WERI-Rb-1 (cell line): ENCODE measurements at places on chromosomes 7 and 10.

GRCh38 chr7:146090023-146090645, 26.5 kb upstream of the CNTNAP2 start:
- DNase-seq, result no peak

- DNase-seq, result no peak
These were observed 103.4 kb upstream of the FAM204A start for GRCh38 chr10:118445535-118445934.

DNA sequence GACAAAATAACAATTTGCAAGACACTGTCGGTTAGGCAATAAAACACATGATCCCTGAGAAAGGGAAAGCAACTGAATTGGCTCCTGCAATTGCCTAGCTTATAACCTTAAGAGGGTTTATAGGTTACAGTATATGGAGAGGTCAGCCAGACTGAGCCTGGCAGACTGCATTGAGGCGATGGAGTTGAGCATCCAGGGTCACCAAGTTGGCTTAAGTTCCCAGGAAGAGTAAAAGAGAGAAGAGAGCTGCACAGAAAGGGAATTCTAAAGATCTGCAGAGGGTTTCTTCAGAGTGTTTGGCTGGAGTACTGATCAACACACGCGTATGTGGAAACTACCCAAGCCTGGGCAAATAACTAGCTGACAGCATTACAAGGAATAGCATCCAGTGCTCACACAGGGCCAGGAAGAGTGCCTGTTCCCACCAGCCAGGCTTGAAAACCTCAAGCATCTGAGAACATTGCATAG, 11.2 kb downstream of the ANKMY2 start:
- no peak for DNase-seq

DNA sequence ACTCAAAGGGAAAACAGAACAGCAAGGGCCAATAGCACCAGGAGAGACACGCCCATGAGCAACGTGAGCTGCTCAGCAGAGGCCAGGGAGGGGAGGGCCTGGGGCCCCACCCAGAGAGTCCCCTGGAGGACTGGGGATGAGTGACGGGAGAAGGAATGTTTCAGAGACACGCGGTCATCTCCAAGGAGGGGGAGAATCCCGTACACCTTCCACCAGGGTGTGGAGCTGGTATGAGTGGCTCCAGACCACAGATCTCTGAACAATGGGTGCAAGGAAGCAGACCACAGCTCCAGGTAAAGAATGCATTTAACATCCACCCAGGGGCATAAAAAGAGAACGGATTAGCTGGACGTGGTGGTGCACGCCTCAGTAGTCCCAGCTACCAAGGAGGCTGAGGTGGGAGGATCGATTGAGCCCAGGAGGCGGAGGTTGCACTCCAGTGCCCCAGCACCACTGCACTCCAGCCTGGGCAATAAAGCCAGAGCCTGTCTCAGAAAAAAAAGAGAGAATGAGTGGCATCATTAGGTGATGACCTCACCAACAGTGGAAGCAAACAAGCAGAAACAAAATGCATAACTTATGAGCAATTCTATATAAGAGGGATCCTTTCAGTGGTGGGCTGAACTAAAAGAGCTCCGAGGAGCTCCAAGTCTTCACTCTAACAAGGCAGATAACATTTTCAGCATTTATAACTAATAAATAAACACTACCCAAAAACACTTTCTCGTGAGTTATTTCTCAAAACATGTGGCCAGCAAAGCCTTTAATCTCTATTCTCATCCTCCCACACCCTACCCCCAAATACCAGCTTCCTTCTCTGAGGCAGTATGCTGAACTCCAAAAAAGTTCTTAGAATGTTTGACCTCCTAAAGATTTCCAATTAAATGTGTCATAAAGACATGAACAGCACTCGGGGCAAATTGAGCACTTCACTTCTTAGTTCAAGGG, 12.5 kb downstream of the PSAP start:
- no peak for DNase-seq

GRCh38 chr10:62381385-62382102, 7.4 kb downstream of the ZNF365 start:
- DNase-seq, result no peak

GRCh38 chr7:128106821-128107220, 75.6 kb upstream of the LRRC4 start:
- DNase-seq, result no peak

GRCh38 chr7:24576171-24577025, 3.1 kb downstream of the PALS2 start:
- DNase-seq, result peak; percentile 30
